ENCODE measurements at places on chromosomes 11 and 22.

DNA sequence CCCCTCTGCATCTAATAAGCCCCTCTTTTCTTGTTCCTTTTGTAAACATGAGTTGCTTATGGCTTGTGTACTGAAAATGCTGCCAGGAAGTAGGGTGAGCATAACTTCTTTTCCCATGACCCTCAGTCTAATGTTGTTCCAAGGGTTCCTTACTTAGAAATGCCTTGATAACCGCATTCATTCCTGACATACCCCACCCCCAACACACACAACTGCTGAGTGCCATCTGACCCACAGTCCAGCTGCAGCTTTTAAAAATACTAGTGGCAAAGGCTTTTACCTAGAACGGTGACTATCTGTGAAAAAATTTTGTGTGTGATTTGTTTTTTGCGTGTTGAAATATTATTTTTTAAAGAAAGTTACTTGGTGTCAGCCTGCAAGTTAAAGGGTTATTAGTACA lies 52.6 kb downstream of the ARHGAP42 start:
- DNase-seq: no peak

GRCh38 chr11:43988040-43988817 lies 45.8 kb downstream of the C11orf96 start:
- DNase-seq: no peak

DNA sequence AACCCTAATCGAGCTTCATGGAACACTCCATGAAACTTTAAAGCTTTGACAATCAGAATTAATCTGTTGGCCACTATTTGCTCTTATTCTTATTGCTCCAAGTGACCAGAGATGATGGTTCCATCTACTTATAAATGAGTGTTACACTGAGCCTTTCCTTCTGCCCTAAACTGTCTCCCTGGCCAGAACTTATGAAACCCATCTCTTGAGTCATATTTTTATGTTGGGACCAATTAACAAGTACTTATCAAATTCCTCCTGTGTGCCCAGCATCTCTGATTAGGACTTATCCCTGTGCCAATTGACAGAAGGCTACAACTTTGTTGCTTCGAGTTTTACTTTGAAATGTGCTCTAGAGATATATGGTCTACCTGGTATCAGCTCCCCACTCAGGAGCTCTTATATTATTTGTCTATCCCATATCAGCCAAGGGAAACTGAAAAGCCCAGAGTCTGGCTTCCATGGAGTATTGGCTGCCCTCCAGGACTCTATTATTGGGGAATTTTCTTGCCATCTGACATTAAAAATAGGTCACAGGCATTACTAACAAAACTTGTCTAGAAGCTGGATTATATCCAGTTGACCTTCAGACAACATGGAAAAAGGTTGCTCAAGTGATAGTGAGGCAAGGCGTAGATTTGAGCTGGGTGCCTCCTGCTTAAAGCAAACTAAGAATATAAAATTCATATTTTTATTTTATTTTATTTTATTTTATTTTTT lies 8.8 kb downstream of the KREMEN1 start:
- no peak for DNase-seq

GRCh38 chr11:77146261-77147035 lies 18.4 kb downstream of the MYO7A start:
- no peak for DNase-seq

GRCh38 chr11:78635814-78636506 lies 61.3 kb upstream of the NARS2 start:
- no peak for DNase-seq

- no peak for DNase-seq
Observed at GRCh38 chr11:126088999-126089398, 26.3 kb upstream of the CDON start.

DNA sequence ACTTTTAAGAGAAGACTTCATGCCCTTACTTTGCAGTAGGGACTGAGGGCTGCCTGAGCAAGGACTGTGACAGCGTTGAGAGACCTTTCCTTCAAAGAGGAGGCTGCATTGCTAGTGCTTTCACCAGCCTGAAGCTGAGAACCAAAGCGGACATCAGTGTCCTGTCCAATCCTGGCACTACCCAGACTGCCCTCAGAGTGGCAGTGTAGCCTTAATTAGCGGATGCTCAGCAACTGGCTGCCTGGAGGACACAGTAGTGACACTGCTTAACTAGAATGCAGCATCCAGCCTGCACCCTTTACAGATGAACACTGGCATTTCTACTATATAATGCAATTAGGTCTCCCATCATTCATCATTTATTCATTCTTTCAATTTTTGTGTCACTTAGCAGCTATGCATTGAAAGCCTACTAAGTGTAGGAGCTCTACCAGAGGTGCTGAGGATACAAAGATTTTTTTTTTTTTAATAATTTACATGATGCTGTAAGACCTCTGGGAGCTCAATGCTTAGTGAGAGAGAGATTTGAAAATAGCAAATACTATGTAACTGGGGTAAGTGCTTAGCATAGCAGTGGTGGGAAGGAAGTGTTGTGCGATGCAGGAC lies 36.9 kb upstream of the SLC36A4 start:
- DNase-seq: no peak

GRCh38 chr11:5631969-5632635 lies 7.3 kb downstream of the TRIM34 start:
- DNase-seq: no peak

- DNase-seq: no peak
Observed at GRCh38 chr11:8168485-8169257, at the start of gene RIC3. RIC3 (minus strand) TSS chr11:8169025; CDS start chr11:8168989, 36 bp downstream.

GRCh38 chr11:127191689-127192088 lies 191.1 kb upstream of the KIRREL3 start:
- DNase-seq: no peak

DNA sequence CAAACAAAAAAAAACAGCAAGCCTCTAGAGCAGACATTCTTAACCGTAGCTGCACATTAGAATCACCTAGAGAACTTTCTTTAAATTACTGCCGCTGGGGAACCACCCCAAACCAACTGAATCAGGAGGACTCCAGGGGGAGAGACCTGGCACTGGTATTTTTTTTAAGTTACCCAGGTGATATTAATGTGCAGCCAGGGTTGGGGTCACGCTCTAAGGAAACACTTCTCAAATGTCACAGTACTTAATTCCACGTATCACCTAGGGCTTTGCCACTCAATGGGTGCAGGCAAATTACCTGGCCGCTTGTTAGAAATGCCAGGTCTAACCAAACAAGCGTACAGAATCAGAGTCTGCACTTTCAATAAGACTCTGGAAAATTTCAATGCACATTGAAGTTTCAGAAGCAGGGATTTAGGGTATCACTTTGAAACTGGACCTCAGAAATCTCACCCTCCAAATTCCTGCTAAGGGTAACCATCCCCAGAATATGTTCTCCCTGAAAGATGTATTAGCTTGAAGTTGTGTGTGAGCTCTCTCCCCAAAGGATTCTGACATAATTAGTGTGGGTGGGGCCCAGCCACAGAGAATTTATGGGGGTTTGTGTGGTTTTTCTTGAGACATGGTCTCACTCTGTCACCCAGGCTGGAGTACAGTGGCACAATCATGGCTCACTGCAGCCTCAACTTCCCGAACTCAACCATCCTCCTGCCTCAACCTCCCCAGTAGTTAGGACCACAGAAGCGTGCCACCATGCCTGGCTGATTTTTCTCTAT lies 12.7 kb upstream of the ISX start:
- DNase-seq: no peak

DNA sequence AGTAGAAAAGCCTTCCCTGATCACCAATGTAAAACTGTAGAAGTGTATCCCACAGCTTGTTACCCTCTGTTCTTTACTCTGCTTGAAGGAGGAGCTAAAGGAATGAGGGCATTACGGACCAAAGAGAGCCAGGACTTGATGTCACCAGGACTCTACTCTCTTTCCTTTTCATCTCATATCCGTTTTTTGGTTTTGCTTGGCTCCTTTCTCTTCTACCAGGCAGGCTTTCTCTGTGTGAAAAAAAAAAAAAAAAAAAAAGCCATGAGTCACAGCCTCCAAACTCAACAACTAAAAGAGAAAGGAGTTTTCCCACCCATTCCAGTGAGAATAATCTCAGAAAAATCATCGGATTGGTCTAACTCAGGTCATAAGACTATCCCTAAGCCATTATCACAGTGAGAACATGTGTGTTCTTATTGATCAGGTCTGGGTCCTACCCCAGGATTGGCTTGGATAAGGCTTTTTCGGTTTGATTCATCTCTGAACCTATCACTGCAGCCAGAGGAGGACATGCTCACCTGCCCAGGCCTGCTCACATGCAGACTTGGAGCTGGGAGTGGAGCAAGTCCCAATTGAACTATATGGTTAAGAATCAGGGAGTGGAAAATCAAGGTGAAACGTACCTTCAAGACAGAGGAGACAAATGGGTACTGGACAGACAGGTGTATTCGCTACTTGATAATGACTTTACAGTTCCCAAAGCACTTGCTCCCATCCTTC lies 19.4 kb upstream of the LRRC55 start:
- DNase-seq: no peak
